ENCODE measurements at places on chromosomes 2 and 18.
A peak's percentile ranks its signal among the peaks of the same experiment; 100 is the strongest.

GRCh38 chr2:70596739-70597138, 43.1 kb upstream of the TGFA start:
- no peak for DNase-seq

DNA sequence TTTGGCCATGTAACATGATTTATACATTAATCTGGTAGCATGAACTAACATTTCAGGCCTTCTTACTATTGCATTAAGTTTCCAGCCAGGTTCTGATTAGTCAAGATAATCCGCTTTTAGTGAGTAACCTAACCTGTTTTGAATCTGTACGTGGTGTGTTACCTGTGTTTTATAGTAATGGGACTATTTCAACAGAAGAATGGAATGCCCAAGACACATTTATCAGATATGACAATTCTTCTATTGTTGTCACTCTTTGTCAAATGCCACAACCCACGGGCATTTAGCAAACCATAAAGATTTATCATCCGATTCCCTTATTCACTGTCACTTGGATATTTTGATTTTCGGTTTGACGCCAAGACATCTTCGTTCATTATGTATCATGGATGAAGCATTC, 117.9 kb downstream of the ETAA1 start:
- DNase-seq = no peak

DNA sequence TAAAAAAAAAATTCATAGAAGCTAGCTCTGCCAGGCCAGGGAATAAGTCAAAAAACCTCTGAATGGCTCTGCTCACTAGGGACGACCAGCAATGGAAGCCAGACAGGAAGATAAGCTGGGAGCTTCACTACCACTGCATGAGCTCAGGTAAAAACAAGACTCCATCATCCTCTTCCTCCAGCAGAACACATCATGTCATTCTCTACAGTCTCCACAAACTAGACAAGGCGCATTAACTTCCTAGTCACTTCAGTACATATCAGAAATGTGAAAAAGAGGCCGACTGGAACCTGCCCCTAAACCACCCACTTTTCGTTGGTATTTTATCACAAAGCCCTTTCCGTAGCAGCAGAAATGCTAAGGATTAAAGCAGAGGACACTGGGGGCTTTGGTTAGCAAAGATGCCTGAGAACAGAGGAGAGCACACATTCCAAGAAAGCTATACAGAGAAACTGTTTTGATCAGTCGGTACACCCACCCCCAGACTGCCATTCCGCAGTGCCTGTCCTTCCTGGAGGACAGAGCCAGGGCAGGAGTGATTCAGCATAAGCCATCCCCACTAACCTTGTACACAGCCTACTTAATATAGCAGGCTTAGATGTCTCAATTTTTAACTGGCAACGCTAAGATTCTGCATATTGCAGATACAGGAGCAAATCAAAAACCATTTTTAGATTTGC, 53.4 kb downstream of the AAK1 start:
- no peak for DNase-seq

GRCh38 chr2:29448096-29448688, 333.0 kb downstream of the CLIP4 start:
- DNase-seq = no peak

DNA sequence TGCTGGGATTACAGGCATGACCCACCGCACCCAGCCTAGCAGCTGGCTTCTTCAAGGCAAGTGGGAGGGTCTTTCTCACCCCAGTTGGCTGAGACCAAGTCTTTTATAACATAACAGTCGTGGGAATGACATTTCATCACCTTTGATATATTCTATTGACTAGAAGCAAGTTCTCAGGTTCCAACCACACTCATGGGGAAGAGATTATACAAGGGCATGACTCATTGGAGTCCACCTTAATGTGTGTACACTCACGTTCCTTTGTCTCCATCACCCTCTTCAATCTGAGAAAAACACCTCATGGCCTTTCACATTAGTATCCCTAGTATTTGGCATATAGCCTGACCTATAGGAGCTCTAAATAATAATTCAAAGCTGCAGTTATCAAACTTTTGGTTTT, 2.8 kb upstream of the BBS5 start:
- no peak for DNase-seq

DNA sequence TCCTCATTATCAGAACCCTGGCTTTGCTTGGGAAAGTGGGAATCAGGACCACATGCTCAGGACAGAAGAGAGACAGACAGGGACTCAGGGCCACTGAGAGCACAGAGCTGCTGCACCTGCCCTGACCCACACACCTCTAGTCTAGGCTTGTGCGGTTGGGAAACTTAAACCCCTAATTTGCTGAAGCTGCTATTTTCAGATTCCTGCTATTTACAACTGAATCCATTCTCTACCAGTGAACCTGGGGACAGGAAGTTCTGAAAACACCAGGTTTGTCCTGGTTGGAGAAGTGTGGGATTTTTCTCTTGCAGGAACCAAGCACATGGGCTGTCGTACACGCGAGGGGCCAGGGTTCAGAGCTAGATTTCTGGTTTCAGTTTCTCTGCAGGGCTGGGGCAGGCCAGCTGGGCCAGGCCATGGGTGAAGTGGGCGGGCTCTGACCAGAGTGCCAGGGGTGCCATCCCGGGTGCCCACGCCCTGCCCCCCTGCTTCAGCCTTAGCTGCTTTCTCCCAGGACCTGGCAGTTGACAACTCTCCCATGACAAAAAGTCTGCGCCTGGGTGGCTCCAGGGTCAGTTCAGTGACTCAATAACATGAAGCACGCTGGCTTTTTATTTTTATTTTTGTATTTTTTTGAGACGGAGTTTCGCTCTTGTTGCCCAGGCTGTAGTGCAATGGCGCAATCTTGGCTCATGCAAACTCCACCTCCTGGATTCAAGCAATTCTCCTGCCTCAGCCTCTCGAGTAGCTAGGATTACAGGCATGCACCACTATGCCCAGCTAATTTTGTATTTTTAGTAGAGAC, 51.3 kb upstream of the SLC1A4 start:
- DNase-seq = no peak

DNA sequence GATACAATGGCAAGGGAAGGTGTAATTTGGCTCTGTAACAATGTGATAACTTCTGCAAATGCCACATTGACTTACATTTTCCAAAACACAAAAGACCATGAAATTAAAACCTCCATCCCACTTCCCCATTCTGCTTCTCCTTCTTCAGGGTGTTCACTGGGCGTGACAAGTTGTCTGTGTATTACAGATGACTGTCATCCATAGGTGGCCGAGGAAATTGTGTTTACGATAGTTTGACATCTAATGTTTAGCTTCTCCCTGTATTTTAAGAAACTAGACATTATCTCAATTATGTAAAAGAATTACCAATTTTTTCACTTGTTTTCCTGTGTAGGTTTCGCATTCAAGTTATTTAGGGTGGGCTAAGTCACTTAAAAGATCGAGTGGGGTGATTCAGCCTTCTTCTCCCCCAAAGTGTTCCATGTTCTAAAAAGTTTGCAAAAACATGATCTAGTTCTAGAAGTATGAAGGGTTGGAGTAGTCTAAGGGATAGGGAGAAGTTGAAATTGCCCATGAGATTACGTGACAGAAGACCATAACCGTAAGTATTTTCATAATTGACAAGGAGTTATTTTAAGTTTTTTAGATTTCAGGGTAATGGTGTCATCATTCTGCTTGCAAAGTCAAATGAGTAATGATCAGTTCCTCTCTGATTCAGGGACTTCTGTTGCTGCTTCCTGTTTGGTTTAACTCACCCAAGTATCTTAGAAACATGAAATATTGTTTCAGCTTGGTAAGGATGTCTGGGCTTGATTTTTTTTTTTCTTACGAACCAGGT, 25.2 kb upstream of the CYTIP start:
- DNase-seq = no peak

- no peak for DNase-seq
Measured at GRCh38 chr2:239289545-239289944, 111.3 kb downstream of the HDAC4 start.

DNA sequence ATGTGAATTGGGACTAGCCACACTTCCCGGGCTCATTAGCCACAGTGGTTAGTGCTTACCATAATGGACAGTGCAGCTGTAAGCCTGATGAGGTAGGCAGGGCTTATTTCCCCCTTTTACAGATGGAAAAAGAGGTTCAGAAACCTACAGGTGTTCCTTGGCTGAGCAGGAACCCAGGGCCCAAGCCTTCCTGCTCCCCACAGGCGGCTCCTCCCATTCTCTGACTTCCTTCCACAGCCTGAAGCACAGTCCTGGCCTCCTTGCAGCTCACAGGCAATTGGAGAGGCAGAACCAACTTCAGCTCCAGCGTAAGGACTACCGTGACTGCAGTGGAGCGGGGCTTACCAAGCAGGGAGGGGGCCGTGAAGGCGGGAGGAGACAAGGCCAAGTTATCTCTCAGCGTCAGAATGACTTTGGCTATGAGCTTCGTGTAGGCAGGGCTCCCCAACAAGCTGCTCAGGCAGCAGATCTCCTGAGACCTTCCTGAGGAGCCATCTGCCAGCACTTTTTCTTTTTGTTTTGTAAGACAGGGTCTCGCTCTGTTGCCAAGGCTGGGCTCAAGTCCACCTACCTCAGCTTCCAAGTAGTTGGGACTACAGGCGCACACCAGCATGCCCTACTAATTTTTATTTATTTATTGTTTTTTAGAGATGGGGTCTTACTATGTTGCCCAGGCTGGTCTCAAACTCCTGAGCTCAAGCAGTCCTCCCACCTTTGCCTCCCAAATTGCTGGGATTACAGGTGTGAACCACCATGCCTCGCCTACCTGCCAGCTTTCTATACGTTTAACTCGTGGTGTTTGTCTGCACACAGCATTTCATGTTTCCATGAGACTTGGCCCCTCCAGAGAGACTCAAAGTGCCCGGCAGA, 34.2 kb upstream of the NT5DC4 start:
- no peak for DNase-seq

- DNase-seq = no peak
Measured at GRCh38 chr2:106332054-106332453, 136.2 kb downstream of the RGPD3 start.

GRCh38 chr18:681985-682384, 24.5 kb downstream of the TYMS start:
- DNase-seq = no peak

GRCh38 chr2:46045888-46046287, 251.3 kb upstream of the EPAS1 start:
- DNase-seq = no peak

DNA sequence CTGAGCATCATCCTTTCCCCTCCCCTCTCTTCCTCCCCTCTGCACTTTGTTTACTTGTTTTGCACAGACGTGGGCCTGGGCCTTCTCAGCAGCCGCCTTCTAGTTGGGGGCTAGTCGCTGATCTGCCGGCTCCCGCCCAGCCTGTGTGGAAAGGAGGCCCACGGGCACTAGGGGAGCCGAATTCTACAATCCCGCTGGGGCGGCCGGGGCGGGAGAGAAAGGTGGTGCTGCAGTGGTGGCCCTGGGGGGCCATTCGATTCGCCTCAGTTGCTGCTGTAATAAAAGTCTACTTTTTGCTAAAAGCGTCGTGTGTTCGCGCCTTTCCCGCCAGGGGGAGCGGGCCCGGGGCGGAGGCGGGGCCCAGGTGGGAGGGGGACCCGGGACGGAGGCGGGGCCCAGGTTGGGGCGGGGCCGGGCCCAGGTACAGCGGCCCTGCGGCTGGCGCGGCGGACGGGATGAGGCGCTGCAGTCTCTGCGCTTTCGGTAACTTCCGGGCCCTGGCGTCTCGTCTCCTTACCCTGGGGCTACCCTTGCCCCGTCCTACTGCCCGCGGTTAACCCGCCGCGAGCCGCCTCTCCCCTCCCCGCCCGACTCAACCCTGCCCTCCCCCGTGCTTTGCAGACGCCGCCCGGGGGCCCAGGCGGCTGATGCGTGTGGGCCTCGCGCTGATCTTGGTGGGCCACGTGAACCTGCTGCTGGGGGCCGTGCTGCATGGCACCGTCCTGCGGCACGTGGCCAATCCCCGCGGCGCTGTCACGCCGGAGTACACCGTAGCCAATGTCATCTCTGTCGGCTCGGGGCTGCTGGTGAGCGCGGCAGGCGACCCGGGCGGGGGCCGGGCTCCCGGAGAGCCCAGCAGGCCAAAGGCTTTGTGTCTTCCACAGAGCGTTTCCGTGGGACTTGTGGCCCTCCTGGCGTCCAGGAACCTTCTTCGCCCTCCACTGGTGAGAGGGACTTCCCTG, at the start of gene KRTCAP3:
TSS of gene KRTCAP3 (plus strand) at position 424 of the 962 bp plus-strand sequence. CDS start at position 456, 32 bp downstream.
- DNase-seq = peak; percentile 60

DNA sequence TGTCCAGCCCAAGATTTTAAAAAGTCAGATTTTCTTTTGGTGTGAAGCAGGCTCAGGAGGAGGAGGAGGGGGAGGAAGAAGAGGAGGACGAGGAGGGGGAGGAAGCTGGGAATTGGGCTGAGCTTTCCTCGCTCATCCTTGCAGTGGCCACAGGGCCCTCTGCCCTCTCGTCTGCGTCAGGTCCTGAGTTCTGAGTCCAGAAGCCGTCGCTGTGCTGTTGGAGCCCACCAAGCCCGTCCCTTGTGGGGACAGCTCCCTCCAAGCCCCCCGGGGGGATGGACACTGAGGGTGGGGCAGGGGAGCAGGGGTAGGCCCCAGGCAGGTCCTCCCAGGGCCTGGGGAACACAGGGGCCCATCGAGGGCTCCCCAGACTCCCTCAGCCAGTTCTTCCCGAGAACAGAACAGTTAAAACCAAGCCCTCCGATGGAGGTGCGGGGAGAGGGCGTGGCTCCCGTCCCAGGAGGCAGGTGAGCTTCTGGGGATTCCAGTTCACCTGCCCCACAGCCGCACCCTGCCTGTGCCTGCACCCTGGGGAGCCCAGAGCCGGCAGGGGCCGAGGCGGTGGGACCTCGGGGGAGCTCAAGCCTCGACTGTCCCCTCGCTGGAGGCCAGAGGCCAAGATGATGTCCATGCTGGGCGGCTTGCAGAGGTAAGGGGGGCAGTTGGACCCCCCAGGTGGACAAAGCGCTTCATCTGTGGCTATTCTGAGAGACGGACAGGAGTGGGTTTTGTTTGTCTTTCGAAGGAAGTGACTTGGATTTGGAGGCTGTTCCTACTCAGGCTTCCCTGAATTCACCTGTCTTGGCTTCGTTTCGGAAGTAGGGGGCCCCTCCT, at the start of gene GAL3ST2:
TSS of gene GAL3ST2 (plus strand) at position 487 of the 834 bp plus-strand sequence. CDS start at position 621, 134 bp downstream.
- no peak for DNase-seq

All from T-helper 17 cell (primary cell).